Activated naive CD4-positive, alpha-beta T cell (primary cell): ENCODE measurements at places on chromosomes 1 and 21.

- DNase-seq = no peak
Observed at GRCh38 chr1:236774926-236775325, 20.2 kb upstream of the MTR start.

GRCh38 chr21:32803651-32804050 is 32.1 kb upstream of the PAXBP1 start:
- no peak for DNase-seq

GRCh38 chr1:2314273-2314802 is 77.0 kb downstream of the MORN1 start:
- no peak for DNase-seq

GRCh38 chr1:91885213-91885715 is 687 bp downstream of the TGFBR3 start:
- DNase-seq = peak; percentile 8

DNA sequence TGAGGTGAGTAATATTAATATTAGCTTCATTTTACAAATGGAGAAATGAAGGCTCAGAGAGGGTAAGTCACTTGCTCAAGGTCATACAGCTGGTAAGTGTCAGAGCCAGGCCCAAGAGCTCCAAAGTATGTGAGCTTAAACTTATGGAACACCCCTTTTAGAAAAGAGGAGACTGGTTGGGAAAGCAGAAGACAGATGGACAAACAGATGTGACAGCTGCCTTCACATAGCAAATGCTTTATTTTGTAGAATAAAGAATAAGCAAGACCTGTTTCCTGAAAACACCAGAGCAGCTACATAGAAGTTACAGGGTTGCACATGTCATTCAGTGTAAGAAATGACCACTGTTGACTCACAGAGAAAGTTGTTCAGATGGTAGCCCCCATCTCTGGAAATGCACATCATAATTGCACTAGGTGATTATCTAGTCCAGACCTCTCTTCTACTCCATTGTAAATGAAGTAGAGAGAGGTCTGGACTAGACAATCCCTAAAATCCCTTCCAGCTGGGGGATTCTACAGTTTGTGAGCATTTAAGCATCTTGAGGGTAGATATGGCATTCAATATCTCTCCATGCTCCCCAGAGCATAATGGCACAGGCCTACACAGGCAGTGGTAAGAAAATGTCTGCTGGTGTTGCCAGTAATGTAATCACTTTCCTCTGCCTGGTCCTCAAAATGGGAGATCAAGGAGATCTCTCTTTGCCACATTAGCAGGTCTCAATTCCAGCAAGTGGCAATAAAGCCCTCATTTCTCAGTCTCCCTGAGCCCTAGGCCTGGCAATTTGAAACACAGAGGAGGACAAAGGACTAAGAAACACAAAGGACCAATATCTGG is 188.2 kb upstream of the FGGY start:
- no peak for DNase-seq

DNA sequence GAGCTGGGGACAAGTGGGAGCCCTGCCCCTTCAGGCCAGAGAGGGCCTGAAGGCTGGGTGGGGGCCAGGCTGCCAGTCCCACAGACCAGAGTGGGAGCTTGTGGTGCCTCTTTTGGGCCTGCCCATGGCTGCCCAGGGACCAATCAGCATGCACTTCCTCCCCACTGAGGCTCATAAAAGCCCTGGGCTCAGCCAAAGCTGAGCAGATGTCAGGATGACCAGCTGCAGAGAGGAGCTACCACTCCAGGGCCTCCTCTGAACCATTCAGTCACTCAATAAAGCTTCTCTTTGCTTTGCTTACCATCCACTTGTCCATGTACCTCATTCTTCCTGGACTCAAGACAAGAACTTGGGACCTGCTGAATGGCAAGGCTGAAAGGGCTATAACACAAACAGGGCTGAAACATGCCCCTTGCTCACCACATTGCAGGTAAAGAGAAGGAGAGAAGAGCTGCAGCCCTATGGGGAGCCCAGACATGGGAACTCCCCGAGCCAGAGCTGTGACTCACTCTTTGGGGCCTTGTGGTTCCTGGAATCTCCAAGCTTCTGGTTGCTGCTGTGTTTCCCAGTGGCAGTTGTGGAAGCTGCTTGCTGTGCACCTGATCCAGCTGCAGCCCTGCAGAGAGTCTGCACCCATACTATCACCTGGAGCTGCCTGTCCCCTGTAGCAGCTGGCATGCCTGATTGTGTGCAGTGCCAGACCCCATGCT is 82.0 kb downstream of the OLFML3 start:
- no peak for DNase-seq

DNA sequence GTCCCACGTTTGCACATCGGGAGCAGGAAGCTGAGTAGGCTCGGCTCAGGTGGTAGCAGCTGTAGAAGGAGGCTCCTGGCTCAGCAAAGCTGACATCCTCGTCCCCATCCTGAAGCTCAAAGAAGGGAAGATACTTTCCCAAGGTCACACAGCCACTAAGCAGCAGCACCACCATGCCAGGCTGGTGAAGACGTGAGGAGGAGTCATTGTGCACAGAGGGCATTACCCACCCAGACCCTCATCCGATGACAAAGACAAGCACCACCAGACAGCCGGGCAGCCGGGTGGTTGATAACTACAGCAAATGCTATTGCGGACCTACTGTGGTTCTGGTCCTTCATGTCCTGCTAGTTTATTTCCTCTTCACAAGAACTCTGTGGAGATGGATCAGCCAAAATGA is 186.9 kb downstream of the MATN1 start:
- DNase-seq = no peak

- DNase-seq = peak; percentile 28
Observed at GRCh38 chr1:9426291-9426711, 113.0 kb upstream of the SLC25A33 start.

GRCh38 chr1:68287241-68287640 is 54.9 kb upstream of the WLS start:
- no peak for DNase-seq

DNA sequence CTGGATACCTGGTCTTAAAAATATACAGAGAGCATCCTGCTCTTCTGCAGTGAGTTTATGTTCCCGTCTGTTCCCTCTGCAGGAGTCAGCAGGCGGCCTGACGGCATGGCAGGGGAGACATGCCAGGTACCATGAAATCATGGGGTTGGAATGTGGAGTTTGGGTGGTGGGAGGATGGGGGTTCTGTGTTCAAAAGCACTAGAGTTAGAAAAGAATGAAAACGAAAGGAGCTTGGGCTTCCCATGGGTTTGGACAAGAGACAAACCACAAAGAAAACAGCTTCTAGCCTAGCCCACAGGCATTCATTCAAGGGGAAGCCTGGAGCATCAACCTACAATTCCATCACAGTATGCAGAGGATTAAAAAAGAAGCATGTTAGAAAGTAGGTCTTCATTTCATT is 59.9 kb downstream of the WARS2 start:
- DNase-seq = no peak

DNA sequence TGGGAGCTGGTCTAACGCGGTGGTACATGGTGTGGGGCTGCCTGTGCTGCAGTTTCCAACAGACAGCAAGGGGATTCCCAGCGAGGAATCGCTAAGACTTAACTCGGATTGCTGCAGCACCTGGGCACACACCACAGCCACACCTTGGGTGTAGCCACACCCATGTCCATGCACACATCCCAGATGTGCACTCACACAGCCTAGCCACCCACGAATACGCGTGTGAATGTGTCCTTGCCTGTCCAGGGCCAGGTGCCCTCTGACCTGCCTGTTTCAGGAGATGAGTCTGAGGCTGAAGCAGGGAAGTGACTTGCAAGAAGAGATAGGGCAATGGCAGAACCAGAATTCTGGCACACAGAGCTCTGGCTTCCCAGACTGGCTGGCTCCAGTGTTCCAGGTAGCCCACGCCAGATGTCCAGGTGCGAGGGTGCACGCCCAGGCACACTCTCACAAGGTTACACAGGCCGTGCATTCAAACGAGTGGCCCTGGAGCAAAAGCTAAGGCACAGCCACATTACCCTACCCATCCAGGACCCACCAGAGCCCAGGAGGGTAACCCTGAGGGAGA is 272.7 kb downstream of the TRABD2B start:
- no peak for DNase-seq

GRCh38 chr21:28943631-28944030 is 49.0 kb downstream of the LTN1 start:
- DNase-seq = no peak

DNA sequence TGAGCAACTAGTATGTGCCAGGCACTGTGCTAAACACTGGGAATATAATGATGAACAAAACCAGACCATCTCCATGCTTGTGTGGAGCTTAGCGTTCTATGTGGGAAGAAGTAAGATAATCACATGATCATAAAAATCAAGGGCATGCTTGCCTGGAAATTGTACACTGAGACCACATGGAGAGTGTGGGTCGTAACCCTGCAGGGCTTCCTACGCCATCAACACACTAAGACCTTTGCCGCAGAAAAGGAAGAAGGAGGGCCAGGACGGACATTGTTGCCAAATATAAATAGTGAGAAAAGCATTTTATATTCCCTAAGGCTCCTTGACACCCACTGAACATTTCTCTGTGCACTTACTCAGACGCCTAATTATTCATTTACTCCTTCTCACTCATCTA is 388.1 kb upstream of the VAMP3 start:
- no peak for DNase-seq

GRCh38 chr1:36116901-36117300 is 8.1 kb downstream of the COL8A2 start:
- DNase-seq = no peak

GRCh38 chr1:155073377-155074242 is 5.0 kb upstream of the EFNA3 start:
- no peak for DNase-seq

DNA sequence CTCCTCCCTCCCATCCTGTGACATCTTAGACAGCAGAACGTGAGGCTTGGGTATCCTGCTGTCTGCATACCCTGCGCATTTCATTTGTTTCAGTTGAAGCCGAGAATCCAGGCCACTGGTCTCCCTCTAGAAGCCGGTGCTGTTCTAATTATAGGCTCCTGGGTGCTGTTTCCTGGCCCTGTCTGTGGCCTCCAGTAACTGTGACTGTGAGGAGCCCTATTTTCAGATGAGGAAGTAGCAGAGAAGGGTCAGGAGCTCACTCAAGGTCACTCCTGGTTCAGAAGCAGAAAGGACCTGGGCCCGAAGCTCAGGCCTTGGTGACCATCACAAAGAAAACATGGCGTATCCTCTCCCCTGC is 24.0 kb downstream of the COQ8A start:
- no peak for DNase-seq

DNA sequence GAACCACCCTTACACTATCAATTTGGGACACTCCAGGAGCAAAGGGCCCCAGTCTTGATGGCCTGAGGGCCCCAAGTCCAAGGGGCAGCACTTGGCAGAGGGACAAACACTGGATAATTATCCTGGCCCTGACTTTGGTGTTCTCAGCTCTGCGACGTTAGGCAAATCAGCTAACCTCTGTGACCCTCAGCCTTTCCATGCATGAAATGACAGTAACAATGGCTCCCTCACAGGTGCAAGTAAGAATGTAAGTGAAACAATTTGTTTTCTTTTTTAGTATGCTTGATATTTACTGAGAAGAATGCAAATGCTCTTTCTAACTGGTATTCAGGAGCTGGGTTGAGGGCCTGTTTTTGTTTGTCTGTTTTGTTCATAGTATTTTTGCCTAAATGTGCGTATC is 61.6 kb upstream of the PRDX6 start:
- DNase-seq = no peak

GRCh38 chr1:175377394-175377793 is 184.8 kb upstream of the KIAA0040 start:
- no peak for DNase-seq

- DNase-seq = no peak
Observed at GRCh38 chr1:102790997-102791396, 317.3 kb downstream of the COL11A1 start.

DNA sequence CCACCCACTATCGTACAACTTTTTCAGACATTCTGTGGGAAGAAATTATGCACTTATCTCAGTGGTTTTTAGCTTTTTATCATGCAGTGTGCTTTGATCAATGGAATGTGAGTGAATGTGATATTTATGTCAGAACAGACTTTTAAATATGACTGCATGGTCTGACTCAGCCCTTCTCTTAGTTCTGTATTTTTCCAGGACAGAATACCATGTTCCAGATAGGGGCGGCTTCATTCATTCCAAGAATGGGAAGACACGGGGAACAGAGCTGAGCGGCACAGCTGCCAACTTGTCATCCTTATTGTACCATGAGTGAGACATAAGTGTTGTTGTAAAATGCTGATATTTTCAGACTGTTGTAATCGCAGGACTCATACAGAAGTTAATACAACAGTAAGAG is 214.6 kb upstream of the NCAM2 start:
- no peak for DNase-seq

DNA sequence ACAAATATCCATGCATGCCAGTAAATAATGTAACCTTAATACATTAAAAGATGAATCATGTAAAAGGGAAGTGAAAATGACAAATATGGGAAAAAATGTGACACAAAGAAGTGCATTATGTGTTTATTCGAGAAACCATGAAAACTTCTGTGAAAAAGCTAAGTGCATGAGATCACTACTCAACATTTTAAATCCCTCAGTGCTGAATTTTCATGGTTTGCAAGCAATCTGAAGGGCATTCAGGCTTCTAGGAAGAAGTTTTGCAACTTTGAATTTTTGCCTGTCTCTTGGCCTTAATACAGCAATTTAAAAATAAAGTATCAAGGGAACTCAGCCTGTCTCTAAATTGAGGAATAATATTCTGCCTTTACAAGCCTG is 78.2 kb downstream of the MAP3K7CL start:
- no peak for DNase-seq

GRCh38 chr1:228867108-228867950 is 132.1 kb downstream of the RHOU start:
- no peak for DNase-seq

DNA sequence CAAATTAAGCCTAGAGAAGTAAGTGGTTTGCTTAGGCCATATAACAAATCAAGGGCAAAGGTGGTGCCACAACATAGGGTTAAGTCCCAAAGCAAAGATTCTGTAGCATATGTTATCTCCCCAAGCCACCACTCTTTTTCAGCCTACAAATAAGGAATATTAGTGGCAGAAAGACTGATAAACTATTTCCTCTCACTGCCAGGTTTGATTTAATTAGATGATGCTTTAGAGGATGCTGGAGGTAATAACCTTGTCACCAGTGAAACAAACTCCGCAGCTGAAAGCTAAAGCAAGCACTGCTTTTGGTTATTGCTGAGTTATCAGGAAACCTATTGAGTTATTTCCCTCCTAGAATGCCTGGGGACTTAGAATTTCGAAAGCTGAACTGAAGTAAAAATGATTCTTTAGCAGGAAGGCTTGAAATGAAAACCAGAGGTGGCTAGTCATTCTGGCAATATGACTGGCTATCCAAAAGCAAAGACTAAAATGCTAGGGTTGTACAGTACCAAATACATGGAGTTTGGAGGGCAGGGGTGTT is 145.2 kb downstream of the SYT2 start:
- no peak for DNase-seq

DNA sequence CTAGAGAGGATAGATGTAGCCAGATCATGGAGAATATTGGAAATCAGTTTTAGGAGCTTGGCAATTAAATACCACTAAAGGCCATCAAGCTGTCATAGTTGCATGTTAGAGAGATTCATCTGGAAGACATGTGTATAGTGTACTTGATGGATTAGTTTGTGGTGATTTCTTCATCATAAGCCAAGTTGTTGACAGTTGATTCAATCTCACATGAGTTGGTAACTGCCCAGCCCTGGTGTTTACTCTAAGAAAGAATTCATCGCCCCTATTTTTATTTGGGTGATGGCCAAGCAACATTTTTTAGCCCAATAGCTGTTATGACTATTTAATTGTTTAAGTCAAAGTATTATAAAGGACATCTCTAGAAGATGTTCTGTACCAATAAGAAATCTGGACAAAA is 737.6 kb downstream of the PLA2G4A start:
- DNase-seq = no peak
